AG04450 (cell line): ENCODE measurements at places on chromosomes 3 and 15.

GRCh38 chr3:143414571-143415253 is 295.1 kb downstream of the CHST2 start:
- DNase-seq: no peak

GRCh38 chr15:74199297-74199652 is 3.3 kb downstream of the STRA6 start:
- no peak for DNase-seq

DNA sequence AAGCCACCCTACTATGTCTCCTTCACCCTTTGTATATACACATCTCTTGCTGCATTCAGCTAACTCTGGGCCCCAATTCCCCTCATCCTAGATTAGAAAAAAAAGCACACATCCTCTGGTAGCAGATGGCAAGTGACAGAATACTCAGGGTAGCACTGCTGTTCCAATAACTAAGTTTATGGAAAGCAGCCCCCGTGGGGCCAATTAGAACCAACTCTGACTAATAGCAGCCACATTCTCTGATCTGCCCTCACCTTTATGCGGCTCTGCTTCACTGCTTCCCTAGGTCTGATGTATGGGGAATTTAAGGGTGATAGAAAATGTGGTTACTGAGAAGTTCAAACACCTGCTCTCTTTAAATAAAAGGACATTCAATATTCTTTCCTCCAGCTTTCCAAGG is 74.9 kb upstream of the SETMAR start:
- DNase-seq: no peak

DNA sequence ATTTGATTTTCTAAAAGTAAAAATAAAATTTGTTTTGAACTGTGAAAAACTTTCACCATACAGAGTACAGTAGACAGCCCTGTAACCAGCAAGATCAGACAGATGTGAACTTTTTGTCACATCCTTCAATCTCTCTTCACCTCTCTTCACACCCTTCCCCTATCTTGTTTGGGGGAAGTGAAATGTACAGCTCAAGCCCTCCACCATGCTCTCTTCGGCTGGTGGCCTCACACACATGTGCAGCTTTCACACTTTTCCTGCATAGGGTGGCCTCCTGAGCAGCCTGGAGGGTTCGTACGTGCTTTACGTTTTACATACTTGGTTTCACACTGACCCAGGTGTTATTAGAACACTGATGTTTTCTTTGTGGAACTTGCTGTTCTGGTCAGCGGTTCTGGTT is 86.4 kb downstream of the DNAJB8 start:
- no peak for DNase-seq

DNA sequence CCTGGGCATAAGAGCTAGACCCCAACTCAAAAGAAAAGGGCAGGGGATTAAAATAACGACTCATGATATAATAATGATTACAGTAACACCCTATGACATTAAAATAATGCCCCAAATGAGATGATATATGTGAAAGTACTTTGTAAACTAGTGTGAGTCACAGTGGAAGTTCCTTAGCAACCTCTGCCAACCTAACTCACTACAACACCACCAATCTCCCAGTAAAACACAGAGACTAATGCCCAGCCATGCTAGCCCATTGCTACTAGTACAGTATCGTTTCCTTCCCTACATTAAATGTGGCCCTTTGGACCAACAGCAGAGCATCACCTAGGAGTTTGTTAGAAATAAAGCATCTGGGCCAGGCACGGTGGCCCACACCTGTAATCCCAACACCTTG is 11.2 kb upstream of the ADAMTS7 start:
- DNase-seq: no peak

DNA sequence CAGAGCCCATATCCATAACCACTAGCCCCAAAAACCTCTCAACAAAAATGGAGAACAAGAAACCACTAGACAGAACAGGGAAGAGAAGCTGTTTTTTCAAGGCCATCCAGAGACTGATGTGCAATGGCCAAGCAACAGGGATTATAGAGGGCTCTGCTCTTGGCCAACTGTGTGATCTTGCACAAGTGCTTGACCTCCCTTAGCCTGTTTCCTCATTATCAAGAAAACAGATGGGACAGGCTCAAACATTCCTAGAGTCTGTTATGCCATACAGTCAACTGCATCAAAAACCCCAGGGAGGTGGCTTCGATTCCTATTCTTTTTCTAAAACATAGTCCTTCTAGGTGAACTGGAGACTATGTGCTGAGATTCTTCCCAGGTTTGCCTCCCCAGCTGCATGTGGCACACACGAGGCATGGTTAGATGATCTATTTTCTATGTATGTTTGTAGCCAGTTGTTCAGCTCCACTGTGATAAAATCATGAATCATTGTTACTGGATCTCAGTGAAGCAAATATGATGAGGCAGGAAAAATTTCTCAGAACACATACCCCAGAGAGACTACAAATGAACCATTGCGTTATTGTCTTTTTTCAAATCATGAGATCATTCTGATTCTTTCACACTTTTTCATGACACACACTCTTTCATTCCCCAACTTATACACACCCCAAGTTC is 132.9 kb upstream of the TGFBR2 start:
- no peak for DNase-seq

DNA sequence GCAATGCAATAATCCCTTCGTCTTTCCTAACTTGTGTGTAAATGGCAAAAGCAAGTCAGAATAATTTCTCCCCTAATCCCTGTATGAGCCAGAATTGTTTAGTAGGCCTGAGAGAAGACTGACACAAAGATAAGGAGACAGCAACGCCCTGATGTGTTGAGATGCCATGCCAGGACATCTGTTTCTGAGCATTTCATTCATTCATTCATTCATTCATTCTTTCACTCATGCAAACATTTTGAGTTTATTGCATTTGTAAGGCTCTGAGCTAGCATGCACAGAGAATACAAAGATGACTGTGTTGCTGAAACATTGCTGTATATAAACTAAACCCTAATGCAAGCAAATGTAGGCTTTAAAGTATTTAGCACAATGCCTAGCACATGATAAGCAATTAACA is 127.4 kb downstream of the TMCC1 start:
- no peak for DNase-seq

DNA sequence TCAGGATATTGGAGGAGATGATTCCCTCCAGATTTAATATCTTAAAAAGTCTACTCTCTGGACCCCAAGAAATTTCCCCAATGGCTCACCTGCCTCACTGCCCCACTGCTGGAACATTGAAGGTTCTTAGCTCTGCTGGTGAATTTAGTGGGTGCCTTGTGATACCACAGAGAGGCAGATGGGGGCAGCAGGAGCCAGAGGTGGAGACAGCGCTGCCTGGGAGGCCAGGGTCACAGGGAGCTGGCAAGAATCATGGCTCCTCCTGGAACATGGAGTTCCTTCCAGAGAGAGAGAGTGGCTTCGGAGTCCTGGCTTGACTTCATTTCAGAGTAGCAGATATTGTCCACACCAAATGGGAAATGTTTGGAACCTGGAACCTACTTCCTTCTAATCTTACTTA is 263.5 kb upstream of the CFAP20DC start:
- DNase-seq: no peak

DNA sequence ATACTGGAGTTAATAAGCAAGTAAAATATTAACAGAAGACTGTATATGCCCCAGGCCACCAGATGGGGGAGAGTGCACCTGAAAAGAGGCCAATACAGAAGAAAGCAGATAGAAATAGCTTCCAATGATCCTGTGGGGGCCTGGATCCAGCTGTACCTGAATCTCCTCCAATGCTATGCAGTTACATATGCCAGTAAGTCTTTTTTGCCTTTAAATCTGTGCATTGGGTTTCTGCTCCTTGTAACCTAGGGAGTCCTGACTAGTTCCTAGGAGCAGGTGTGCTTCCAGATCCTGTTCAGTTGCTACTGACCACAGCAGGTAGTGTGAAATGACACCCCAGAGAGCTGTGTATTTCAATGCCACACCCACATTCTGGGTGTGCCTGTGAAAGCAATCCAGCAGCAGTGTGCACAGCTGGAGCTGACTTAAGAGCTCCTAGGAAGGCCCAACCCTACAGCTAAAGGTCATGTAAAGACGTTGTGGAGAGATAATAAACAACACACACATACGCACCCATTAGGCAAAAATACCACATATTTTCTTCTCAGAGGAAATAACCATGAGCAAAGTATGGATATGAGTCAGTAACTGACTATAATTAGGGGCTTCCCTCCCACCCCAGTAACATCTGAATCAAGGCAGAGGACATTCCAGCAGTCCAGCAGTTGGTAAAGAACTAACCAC is 62.2 kb upstream of the AKAP13 start:
- DNase-seq: peak; percentile 82

- no peak for DNase-seq
Measured at GRCh38 chr3:39013289-39013688, 38.5 kb downstream of the SCN11A start.

GRCh38 chr3:195079636-195080035 is 191.3 kb downstream of the XXYLT1 start:
- no peak for DNase-seq

GRCh38 chr3:172666873-172667694 is 43.8 kb downstream of the NCEH1 start:
- DNase-seq: peak; percentile 70

DNA sequence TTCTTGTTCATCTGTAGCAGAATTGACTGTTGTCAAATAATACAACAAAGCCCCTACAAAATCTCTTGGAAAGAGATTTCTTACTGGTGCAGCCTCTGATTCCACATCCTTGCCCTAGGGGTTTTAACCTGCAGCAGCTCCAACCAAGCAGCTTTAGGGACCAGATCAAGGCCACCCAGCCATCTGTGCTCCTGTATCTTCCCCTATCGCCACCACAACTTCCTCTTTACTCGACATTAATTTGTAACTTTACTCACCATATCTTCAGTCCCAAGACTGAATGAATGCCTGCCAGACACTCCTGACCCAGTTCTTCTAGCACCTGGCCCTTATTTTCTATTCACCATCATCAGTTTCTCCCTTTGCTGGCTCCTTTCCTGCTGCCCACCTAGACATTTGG is 156.6 kb upstream of the IL12A start:
- no peak for DNase-seq

DNA sequence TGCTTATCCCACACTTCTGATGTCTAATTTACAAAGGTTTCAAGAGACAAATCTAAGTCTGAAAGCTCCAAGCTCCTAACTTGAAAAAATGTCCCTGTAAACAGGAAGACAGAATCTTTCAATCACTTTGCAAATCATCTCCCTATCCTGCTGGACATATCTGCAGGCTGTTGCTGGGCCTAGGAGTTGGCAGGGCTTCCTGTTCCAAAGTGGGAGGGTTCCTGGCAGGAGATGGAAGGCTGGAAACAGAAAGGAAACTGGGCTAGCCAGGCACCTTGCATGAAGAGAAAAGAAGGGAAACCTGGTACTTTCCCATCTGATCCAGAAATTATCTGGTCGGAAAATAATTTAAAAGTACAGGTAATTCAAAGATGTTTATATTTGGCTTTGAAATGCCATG is 227.3 kb upstream of the IL12A start:
- no peak for DNase-seq

- no peak for DNase-seq
Measured at GRCh38 chr3:141773676-141774075, 10.5 kb downstream of the GRK7 start.

DNA sequence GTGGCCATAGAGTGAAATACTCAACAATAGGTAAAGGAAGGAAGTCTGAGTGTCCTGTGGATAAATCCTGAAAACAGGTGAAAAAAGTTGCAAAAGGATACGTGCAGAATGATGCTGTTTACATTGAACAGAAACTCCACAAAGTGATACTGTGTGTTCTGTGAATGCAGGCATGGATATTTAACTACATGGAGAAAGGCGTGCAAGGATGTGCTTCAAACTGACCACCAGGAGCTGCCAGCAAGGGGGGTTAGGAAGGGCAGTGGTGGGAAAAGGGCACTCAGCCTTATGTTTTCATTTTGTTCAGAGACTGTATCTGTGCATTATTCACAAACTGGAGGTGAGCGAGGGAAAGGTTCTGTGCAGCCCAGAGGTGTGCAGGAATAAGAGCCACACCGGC is 47.4 kb downstream of the DNAJB8 start:
- no peak for DNase-seq

GRCh38 chr15:87710406-87710805 is 546.1 kb downstream of the NTRK3 start:
- peak; percentile 11 for DNase-seq
